Transverse colon (tissue), 4 donors: ENCODE measurements at places on chromosomes 11 and 22.

- no peak overlapping the region for H3K27ac ChIP-seq
- no peaks in the 10 kb centered on the region for H3K4me1 ChIP-seq
- H3K36me3 ChIP-seq = no peaks in the 10 kb centered on the region
- no peak for DNase-seq
These were observed 31.9 kb downstream of the ANKK1 start for GRCh38 chr11:113419454-113420003.

GRCh38 chr22:24430431-24431308, 3.3 kb downstream of the ADORA2A start:
- no peaks in the 10 kb centered on the region for H3K27me3 ChIP-seq
- peak overlapping the region; percentile 33 for H3K27ac ChIP-seq
- no peak for DNase-seq
- no peak overlapping the region for H3K4me3 ChIP-seq
- H3K4me1 ChIP-seq = peaks cover 26% of the 10 kb centered on the region

DNA sequence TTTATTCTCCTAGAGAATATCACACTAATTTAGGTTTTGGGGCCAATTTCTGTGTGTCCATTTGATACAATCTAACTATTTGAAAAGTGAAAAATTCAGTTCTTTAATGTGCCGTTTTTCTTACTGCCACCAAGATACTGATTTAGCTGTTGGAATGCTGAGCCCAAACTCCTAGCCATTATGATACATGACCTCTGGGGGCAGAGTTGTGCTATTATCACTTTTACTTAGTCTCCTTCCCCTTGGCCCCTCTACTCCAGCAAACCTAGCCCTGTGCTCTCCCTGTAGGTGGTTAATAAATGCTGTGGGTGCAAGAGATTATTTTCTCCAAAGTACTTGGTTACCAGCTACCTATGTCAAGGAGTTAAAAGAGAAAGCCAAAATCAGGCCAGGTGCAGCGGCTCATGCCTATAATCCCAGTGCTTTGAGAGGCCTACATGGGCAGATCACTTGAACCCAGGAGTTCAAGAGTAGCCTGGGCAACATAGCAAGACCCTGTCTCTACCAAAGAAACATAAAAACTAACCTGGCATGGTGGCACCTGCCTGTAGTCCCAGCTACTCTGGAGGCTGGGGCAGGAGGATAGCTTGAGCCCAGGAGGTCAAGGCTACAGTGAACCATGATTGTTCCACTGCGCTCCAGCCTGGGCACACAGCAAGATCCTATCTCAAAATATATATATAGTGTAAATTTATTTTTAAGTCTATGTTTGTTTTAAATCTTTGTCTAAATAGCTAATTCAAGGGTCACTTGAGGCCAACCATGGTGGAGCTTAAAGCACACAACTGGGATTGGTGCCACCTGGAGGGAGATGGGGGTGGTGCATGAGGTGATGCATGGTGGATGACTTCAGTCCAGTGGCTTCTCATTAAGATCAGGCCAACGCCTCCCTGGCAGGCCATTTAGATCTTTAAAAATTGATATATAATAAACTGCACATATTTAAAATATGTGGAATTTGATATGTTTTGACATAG, 193.2 kb upstream of the PLET1 start:
- DNase-seq = peak; percentile 26
- H3K27me3 ChIP-seq = no peaks in the 10 kb centered on the region
- no peaks in the 10 kb centered on the region for H3K4me1 ChIP-seq
- H3K36me3 ChIP-seq = no peaks in the 10 kb centered on the region

DNA sequence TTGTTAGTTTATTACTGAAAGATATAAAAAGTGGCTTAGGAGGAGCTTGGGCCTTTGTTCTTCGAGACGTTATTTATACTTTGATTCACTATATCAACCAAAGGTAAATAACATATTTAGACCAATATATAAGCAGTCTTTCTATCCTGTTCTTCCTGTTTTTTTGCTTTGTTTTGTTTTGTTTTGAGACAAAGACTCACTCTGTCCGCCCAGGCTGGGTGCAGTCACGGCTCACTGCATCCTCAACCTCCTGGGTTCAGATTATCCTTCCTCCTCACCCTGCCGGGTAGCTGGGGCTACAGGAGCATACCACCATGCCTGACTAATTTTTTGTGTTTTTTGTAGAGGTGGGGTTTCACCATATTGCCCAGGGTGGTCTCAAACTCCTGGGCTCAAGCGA, 66.8 kb downstream of the ATM start:
- H3K4me1 ChIP-seq = no peaks in the 10 kb centered on the region
- no peak for DNase-seq
- H3K36me3 ChIP-seq = no peaks in the 10 kb centered on the region
- no peaks in the 10 kb centered on the region for H3K27me3 ChIP-seq
- no peak overlapping the region for H3K4me3 ChIP-seq

- H3K27me3 ChIP-seq = peaks cover 100% of the 10 kb centered on the region
- no peaks in the 10 kb centered on the region for H3K36me3 ChIP-seq
- no peak overlapping the region for H3K27ac ChIP-seq
- no peaks in the 10 kb centered on the region for H3K4me1 ChIP-seq
- H3K4me3 ChIP-seq = no peak overlapping the region
- DNase-seq = no peak
These were observed 2.0 kb downstream of the SLC6A5 start for GRCh38 chr11:20601221-20601914.

- no peak overlapping the region for H3K27ac ChIP-seq
- no peaks in the 10 kb centered on the region for H3K36me3 ChIP-seq
- DNase-seq = no peak
- H3K27me3 ChIP-seq = no peaks in the 10 kb centered on the region
These were observed 48.7 kb downstream of the SMIM38 start for GRCh38 chr11:69204246-69204940.

DNA sequence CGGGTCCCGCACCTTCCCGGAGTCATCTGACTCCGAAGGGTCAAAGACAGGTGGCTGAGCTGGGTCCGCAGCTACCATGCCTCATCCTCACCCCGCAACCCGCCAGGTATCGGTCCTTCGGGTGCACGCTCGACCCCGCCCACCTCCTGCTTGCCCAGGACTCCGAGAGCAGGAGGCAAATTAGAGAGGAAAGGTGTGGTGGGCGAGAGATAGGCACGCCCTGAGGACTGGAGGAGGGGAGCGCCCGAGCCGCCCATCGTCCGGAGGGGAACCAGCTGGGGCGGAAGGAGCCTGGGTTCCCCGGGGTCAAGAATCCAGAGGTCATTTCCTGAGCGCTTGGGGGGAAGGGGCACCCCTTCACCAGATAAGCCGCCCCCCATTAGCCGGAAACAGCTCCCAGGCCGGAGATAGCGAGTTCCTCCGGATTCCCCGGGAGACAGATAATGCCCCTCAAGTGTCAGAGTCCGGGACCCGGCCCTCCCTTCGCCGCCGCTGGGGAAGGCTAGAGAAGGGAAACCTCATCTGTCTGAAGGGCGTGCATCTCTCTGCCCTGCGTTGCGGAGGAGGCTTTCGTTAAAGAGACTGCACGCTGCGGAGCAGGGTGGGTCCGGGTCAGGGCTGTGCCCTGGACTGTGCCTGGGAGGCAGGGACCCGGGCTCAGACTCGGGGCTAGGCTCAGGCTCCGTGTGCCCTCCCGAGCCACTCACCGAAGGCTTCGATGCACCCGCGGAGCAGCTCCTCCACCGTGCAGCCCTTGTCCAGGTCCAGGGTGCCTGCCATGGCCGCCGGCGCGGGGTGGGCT, 1.7 kb downstream of the RASGRP2 start:
- peaks cover 57% of the 10 kb centered on the region for H3K27me3 ChIP-seq
- peak overlapping the region; percentile 95 for H3K27ac ChIP-seq
- H3K36me3 ChIP-seq = no peaks in the 10 kb centered on the region

DNA sequence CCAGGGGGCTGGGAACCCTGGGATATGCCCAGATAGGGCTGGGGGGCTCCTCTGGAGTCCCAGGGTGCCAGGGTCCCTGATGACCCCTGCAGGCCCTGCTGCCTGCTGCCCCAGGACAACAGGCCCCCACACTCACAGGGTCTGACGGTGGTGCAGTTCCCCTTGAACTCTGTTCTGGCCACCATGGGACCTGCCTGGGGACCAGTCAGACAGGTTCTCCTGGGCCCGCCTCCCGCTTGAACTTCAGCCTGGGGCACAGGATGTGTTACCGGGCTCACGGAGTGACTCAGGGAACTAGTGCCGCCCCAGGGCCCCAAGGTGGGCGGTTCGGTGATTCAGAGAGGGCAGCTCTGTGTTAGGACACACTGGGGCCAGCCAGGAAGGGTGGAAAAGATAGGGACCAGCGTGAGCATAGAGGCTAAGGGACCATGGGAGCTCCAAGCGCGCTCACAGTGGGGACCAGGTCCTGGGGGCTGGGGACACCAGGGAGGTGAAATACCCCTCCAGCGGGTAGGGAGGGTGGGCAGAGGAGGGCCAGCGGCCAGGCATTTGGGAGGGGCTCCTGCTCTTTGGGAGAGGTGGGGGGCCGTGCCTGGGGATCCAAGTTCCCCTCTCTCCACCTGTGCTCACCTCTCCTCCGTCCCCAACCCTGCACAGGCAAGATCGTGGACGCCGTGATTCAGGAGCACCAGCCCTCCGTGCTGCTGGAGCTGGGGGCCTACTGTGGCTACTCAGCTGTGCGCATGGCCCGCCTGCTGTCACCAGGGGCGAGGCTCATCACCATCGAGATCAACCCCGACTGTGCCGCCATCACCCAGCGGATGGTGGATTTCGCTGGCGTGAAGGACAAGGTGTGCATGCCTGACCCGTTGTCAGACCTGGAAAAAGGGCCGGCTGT, 21.5 kb upstream of the TXNRD2 start:
- peaks cover 15% of the 10 kb centered on the region for H3K4me1 ChIP-seq
- no peaks in the 10 kb centered on the region for H3K36me3 ChIP-seq
- DNase-seq = peak; percentile 93
- H3K27me3 ChIP-seq = no peaks in the 10 kb centered on the region
- peak overlapping the region; percentile 28 for H3K4me3 ChIP-seq

GRCh38 chr11:132064987-132065620, 694.7 kb downstream of the NTM start:
- no peaks in the 10 kb centered on the region for H3K4me1 ChIP-seq
- no peak overlapping the region for H3K4me3 ChIP-seq
- no peaks in the 10 kb centered on the region for H3K36me3 ChIP-seq
- no peak overlapping the region for H3K27ac ChIP-seq

DNA sequence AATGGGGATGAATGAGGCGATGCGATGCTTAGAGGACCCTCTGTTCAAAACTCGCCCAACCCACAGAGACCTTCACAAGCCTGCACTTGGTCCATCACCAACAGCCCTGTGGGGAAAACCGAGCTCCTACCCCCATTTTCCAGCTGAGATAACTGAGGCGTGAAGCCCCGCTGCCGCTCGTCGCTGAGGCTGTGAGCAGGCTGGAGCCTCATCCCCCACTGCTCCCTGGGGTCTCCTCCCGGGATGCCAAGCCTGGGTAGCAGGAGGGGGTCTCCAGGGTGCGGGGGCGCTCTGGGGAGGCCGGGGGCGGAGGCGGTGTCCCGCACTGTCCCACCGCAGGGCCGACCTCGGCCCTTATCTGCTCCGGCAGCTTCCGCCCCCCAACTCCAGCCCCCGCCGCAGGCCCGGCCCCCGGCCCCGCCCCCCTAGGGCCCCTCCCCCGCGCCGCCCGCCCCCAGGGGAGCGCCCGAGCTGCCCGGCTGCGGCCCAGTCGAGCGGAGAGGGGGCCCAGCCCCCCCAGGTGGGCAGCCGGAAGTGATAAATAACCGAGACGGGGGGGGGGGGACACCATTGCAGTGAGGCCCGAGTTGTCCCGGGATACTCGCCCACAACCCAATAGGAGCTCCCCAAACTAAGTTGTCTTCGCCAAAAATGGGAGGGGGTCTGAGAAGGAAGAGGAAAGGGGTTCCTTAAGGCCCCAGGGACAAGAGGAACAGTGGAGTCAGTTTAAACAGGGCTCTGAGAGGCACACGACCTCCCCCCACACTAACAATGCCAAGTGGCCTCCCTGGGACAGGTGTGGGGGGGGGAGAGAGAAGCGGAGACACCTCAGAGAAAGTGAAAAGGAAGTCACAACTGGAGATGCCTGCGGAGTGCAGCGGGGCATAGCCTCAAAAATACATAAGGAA, 8.3 kb upstream of the SLC39A13 start:
- no peaks in the 10 kb centered on the region for H3K27me3 ChIP-seq
- no peaks in the 10 kb centered on the region for H3K36me3 ChIP-seq
- H3K4me1 ChIP-seq = peaks cover 3% of the 10 kb centered on the region
- H3K27ac ChIP-seq = peak overlapping the region; percentile 73
- H3K4me3 ChIP-seq = peak overlapping the region; percentile 64

GRCh38 chr22:33757041-33757801, 163.1 kb downstream of the LARGE1 start:
- H3K4me1 ChIP-seq = no peaks in the 10 kb centered on the region
- H3K27ac ChIP-seq = no peak overlapping the region
- no peak for DNase-seq

DNA sequence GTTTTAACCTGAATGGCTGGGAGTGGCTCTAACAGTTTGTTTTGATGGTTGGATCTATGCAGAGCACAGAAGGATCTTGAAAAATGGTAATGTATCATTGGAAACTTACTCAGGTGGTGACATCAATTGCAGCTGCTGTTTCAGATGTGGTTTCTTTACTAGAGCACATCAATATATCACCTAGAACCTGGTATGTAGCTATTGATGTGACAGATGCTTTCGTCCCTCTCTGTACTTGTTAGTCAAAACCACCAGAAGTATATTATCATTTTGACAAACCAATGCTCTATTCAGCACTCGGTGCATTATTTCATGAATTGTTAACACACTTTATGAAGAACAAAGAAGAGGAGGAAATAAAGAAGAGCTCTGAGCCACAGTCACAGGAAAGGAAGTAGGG, 26.6 kb upstream of the SCN3B start:
- H3K4me1 ChIP-seq = no peaks in the 10 kb centered on the region
- no peaks in the 10 kb centered on the region for H3K27me3 ChIP-seq
- DNase-seq = no peak
- H3K36me3 ChIP-seq = no peaks in the 10 kb centered on the region
- no peak overlapping the region for H3K4me3 ChIP-seq

DNA sequence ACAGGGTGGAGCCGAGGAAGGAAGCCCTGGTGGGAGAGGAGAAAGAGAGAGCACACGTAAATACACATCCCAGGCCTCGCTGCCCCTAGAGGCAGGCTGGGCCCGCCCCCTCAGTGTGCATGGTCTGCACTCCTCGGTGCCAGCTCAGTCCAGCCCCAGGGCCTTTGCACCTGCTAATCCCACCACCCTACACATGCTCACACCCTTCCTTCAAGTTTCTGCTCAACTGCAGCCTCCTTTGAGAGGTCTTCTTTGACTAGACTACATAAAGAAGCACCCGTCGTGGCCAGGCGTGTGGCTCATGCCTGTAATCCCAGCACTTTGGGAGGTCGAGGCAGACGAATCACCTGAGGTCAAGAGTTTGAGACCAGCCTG, 5.5 kb downstream of the IL2RB start:
- H3K4me3 ChIP-seq = no peak overlapping the region
- peaks cover 15% of the 10 kb centered on the region for H3K27me3 ChIP-seq
- no peaks in the 10 kb centered on the region for H3K36me3 ChIP-seq
- no peak overlapping the region for H3K27ac ChIP-seq
- DNase-seq = no peak

- DNase-seq = no peak
- no peaks in the 10 kb centered on the region for H3K36me3 ChIP-seq
- no peaks in the 10 kb centered on the region for H3K27me3 ChIP-seq
- no peak overlapping the region for H3K4me3 ChIP-seq
These were observed 159.3 kb downstream of the CASP12 start for GRCh38 chr11:104738918-104739317.
